ENCODE measurements at places on chromosomes 1 and 21.

- DNase-seq = no peak
These were observed 77.2 kb downstream of the BCAR3 start for GRCh38 chr1:93604411-93604810.

GRCh38 chr1:20493839-20494608, 8.0 kb upstream of the CAMK2N1 start:
- DNase-seq = peak; percentile 97

- no peak for DNase-seq
These were observed 107.2 kb downstream of the C1orf21 start for GRCh38 chr1:184493987-184494388.

DNA sequence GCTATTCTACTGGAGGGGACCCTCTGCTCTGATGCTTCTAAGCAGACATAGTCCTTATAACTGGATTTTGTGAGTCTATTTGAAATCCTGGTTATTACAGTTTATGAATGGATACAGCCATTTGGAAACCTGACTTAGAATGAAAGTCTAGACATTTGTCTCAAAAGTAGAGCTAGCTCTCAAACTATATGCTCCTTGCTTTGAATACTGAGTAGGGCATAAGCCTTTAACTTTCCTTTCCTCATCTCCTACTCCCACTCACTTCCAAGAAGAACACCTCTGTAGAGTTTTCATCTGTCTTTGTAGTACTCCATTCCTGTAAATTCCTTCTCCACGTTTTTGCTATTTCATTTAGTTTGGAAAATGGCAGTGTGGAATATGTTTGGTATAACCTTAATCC, 9.0 kb upstream of the ARID1A start:
- DNase-seq = no peak

DNA sequence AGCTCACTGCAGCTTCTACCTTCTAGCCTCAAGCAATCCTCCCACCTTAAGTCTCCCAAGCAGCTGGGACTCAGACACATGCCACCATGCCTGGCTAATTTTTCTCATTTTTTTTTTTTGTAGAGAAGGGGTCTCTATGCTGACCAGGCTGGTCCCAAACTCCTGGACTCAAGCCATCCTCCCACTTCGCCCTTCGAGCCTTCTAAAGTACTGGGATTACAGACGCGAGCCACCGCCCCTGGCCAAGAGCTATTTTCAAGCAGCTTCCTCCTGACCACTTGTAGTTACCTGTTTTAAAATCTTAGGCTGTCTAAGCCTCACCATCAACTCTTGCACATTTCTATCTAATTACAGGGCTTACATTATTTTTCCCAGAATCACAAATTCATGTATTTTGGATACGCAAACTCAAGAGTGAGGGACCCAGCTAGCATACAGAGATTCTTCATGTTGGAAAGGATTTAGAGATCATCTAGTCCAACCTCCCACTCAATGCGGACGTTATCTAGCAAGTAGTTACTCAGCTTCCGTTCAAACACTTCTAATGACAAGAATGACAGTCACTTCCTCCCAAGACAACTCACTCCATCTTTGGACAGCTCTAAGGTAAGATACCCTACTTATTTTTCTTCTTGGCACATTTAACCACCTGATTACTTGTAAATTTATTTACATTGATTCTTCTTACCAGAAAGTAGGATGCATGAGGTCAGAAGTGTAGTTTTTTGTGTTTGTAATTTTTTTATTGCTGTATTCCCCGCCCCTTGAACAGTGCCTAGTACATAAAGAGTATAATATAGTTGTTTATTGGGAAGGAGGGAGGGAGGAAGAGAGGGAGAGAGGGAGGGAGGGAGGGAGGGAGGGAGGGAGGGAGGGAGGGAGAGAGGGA, 65.4 kb downstream of the LUZP1 start:
- no peak for DNase-seq

- no peak for DNase-seq
These were observed 28.0 kb upstream of the GJB5 start for GRCh38 chr1:34726861-34727260.

DNA sequence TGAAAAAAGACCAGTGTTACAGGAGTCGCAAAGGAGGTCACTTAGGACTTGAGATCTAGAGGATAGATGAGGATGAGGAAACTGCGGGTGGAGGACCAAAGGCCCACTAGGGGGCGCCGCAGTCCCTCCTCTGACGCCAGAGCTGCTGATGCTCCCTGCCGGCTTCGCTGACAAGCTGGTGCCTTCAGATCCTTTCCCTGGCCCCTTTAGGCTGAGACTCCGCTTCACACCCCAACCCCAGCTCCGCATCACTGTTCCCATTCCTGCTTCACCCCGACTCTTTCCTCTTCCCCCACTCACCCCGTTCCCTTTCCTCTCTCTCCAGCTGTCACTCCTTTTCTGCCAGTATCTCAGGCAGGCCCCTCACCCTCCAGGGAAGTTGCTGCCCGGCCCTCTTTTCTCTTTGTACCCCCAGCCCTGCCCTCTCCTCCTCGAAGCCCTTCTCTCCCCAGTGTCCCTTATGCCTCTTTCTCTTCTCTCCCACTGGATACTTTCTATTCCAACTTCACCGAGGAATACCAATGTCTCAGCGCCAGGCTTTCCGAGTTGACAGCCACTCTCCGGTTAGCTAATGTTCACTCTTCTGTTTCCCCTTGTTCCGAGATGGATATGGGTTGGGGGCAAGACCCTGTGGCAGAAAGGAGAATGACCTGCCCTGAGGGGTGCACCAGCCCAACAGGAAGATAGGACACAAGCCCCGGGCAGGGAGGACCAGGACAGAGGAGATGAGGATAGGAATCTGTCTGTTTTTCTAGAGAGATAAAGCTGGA, 4.5 kb downstream of the KCNJ9 start:
- peak; percentile 54 for DNase-seq

GRCh38 chr1:240586006-240586405, 25.9 kb downstream of the GREM2 start:
- DNase-seq = no peak

DNA sequence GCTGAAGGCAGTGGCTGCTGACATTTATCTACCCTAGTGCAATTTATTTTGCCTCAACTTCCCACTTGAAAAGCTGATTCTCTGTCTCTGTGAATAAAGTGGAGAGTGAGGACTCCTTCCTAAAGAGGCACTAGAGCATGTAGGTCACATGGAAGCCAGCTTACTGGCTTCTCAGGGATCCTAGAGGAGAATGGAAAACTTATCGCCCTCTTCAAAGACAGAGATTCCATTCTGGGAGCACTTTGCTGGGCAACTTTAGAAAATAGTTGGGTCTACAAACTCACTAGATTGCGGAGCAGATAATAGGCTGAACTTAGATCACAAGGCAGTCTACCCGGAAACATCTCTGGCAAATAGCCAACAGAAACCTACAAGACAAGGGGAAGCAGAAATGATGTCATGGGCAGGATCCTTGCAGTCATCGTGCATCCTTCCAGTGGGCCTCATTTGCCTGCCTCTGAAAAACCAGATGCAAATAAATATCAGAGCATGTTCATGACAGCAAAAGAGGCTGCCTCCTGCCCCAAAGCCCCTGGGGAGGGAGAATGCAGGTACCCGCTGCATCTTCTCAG, 104.8 kb upstream of the BARHL2 start:
- DNase-seq = no peak

DNA sequence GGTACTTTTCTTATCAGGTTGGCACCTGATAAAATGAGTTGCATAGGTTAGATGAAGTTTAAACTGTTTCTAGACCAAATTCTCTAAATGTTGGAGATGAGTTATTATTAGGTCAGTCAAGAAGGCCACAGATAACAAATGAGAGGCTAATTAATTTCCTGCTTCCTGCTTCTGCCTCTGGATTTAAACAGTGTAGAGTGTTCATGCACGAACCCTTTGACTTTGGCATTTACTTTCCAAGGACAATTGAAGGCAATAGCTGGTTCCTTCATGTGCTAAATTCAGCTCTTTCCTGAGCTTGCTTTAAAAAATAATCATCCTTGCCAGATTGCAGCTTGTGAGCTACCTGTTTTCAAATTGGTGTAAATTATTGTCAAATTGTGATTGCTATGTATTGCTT, 80.6 kb downstream of the RASAL2 start:
- DNase-seq = no peak

DNA sequence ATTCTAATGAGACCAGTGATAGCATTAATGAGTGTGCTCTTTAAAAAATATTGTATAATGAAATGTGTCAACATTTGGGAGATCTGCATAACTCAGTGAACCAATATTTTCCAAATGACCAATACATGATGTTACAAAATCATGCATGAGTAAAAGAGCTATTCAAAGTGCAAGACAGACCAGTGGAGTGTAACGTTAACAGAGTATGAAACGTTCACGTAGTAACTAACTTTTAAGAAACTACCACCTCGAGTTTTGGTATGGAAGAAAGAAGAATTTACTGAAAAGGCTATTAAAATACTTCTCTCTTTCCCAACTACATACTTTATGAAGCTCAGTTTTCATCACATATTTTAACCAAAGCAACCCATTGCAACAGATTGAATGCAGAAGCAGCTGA, 9.6 kb upstream of the SLC6A9 start:
- DNase-seq = no peak

GRCh38 chr1:2526824-2527555, 594 bp upstream of the PANK4 start:
- DNase-seq = no peak
